ENCODE measurements at places on chromosomes 2 and 18.

GRCh38 chr2:61841286-61841685, 12.6 kb downstream of the FAM161A start:
- no peak for DNase-seq

DNA sequence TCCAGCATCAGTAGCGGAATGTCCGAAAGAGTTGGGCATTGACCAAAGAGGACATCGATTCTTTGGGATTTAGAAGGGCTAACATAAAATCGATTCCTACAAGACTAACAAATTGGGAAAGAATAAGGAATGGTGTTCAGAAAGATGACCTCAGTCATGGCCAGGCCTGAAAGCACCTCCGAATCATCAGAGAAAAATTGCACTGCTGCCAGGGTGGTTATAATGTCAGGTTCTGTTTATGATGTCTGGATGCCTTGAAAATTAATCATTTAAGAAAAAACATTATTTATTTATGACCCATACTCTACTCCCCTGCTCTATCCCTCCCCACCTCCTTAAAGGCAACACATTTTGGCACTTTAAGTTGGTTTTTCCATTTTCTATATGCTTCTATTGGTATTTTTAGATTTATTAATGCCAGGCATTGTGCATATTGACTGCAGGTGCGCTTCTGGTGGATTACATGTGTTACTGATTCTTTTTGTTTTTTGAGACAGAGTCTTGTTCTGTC, 104.7 kb downstream of the MYCN start:
- no peak for DNase-seq

- no peak for DNase-seq
Measured at GRCh38 chr2:62895632-62896009, 155.0 kb upstream of the OTX1 start.

DNA sequence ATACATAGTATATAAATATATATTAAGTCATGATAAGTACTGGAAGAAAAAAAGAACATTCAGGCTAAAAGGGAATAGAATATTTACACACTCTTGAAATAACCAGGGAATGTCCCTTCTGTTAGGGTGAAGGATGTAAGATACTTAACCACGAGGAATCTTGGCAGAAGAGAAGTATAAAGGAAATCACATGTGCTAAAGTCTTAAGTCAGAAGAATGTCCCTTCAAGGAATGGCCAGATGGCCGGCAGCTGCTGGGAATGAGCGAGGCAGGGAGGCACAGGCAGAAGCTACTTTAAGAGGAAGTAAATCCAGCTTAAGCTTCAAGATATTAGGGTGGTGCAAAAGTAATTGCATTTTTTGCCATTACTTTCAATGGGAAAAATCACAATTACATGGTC, 5.5 kb downstream of the CCDC102B start:
- no peak for DNase-seq

- DNase-seq: no peak
Measured at GRCh38 chr18:79187532-79188277, 118.5 kb downstream of the ATP9B start.

GRCh38 chr2:9741110-9741509, 102.2 kb upstream of the TAF1B start:
- no peak for DNase-seq

DNA sequence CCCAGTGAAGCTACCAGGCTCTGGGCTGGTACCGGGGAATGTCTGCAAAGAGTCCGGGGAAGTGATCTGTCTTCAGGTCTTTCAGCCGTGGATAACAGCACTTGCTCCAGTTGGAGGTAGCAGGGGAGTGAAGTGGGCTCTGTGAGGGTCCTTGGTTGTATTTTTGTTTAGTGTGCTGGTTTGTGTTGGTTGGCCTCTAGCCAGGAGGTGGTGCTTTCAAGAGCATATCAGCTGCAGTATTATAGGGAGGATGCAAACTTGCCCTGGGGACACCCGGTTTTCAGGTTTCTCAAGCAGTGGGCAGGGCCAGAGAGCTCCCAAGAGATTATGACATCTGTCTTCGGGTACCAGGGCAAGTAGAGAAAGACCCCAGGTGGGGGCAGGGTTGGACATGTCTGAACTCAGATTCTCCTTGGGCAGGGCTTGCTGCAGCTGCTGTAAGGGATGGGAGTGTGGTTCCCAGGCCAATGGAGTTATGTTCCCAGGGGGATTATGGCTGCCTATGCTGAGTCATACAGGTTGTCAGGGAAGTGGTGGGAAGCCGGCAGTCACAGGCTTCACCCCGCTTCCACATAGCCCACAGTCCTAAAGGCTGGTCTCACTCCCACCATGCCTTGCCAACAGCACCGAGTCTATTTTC, 34.4 kb downstream of the ACAA2 start:
- DNase-seq: no peak

- DNase-seq: no peak
Measured at GRCh38 chr2:23767876-23768621, 158.9 kb downstream of the ATAD2B start.

DNA sequence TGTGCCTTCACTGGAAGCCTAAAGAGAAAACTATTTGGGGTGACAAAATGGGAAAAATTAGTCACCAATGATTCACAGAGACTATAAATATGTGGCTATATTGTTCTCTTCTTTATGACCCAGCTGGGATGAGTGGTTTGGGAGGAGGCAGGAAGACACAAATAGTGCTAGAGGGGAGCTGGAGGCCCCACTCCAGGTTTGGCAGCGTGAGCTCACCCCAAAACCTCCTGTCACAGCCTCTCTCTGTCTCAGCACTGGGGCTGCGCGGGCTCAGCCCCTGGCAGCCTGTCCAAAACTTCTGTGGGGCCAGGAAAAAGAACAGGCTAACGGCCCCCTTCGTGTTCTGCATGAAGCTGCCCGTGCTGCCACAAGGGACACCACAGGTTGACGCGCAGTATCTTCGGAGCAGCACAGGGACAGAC, 73.2 kb upstream of the LCLAT1 start:
- DNase-seq: no peak

DNA sequence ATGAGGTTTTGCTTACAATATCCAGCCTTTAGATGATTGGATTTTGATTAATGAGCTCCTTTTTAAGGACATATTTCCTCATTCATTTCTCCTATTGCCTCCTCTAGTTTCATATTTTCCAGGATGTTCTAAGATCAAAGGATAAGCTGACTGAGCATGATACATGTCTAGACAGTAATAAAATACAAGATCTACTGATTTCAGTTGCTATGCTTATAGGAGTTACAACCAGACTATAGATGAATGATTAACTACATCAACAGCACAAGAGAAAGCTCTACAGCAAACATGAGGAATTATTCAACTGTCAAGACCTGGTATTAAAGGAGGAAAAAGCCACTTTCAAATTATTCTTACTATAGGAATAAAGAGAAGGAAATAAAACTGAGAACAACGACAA, 85.0 kb upstream of the LINC00305 start:
- DNase-seq: no peak

DNA sequence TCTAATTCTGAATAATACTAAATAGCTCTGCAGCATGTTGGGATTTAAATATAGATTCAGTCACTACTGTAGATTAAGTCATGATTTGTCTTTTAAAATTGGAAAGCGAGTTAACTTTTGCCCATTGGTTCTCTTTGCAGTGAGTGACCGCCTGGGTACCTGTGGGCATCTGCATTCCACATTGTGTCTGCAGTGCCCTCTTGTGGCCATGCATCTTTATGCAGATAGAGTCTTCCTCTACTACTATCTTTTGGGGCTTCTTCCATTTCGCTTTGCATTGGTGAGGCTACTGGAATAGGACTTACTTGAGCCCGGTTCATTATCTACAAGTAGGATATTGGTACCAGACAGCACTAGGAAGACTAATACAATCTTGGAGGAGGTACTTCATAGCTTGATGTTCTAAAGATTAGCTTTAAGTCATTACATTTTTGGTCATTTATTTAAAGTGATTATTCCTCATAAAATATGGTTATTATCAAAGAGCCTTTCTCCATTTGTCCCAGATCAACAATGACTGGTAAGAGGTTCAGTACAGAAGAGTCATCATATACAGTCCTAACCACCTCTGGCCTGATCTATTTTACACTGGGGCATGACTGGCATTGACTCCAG, 203.0 kb downstream of the SOCS6 start:
- no peak for DNase-seq

Measured in GF-D8 (cell line).